Activated CD8-positive, alpha-beta memory T cell treated with anti-CD3 and anti-CD28 coated beads for 1 hour (primary cell): ENCODE measurements at places on chromosomes 7 and 10.

DNA sequence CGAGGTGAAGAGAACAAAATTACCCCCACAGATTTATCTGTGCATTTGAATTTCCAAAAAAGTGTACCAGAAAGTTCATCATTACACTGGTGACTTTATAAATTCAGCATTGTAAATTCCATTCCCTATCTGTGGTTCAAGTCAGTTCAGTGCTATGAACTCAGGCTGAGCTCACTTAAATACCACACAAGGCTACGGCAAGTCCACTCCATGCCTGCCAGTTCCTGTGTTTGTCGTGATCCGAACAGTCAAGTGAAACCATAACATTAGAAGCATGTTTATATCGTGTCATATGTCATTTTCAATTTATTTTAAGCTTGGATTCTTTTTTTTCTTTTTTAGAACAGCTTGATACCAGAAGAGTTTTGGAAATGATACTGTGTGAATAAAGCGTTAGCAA, 14.8 kb downstream of the MBL2 start:
- no peak for DNase-seq

GRCh38 chr10:110419265-110419664, 78.4 kb upstream of the DUSP5 start:
- DNase-seq: no peak

DNA sequence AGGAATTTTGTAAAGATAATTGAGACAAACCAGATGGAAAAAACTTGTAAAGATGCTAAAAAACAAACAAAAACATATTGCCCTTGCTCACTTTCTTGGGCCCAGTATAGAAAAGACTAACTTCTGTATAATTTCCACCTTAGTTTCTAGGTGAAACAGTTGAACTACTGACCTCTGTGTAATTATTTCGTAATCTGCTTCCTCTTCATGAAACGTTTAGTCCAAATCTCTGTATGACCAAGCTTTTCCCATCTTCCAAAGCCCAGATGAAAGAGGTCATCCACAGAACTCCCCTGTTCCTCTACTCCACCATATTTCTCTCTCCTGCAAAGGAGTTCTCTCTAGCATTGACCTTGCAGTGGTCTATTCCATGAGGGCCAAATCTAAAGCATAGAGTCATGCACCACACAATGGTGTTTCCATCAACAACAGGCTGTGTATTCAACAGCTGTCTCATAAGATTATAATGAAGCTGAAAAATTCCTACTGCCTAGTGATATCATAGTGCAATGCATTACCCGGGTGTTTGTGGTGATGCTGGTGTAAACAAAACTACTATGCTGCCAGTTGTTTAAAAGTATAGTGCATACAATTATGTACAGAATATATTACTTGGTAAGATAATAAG, 647.6 kb downstream of the TNS3 start:
- DNase-seq: no peak

- DNase-seq: no peak
These were observed 123.8 kb upstream of the STARD3NL start for GRCh38 chr7:38054199-38054598.

DNA sequence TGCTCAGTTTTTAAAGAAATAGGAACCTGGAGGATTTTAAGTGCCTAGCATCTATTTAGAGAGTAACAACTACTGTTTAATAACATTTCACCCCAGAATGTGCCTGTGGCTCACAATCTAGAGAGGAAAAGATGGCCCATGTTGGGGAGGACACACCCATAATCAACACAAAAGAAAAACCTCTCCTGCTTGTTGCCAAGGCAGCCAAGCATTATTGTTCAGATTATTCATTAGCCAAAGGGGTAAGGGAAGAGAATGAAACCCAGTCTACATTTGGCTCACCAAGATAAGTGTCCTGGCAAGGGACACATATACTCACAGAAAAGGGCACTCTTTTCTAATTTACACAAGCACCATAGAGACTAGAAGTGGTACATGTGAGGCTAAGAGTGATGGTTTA, 17.7 kb upstream of the IFIT1B start:
- DNase-seq: no peak

- DNase-seq: no peak
These were observed 30.3 kb upstream of the TCF7L2 start for GRCh38 chr10:112919721-112920120.

DNA sequence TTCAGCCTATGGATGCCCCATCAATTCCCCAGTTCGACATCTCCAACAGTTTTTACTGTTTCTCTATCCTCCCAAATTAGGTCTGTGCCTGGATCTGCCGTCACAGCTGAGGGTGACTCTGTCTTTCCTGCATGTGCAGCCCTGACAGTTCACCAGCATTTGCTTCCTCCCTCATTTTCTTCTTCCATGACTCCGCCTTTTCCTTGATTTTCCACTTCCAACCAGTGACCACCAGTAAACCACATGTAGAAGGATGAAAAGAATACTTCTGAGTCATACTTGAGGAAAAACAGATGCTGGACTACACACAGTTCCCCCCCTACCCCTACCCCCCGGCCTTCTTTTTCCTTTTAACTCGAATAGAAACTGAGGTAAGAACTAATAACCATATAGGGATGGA, 311.8 kb upstream of the POM121L12 start:
- no peak for DNase-seq

- no peak for DNase-seq
These were observed 94.7 kb upstream of the PRSS58 start for GRCh38 chr7:142352543-142352942.

GRCh38 chr7:158053183-158053915, 534.3 kb downstream of the PTPRN2 start:
- DNase-seq: no peak

DNA sequence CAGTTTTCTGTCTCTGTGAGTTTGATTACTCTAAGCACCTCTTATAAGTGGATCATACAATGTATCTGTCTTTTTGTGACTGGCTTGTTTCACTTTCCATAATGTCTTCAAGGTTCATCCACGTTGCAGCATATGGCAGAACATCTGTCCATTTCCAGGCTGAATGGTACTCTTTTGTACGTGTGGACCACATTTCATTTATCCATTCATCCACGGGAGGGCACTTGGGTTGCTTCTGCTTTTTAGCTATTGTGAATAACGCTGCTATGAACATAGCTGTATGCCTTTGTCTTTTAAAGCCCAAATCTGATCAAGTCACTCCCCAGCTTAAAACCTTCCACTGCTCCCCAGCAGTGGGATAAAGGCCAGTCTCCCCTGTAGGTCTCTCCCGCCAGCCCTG, 31.5 kb downstream of the EGFR start:
- no peak for DNase-seq

GRCh38 chr10:15167411-15168290, 842 bp downstream of the NMT2 start:
- no peak for DNase-seq

GRCh38 chr7:135905858-135906257, 71.3 kb downstream of the MTPN start:
- DNase-seq: no peak

DNA sequence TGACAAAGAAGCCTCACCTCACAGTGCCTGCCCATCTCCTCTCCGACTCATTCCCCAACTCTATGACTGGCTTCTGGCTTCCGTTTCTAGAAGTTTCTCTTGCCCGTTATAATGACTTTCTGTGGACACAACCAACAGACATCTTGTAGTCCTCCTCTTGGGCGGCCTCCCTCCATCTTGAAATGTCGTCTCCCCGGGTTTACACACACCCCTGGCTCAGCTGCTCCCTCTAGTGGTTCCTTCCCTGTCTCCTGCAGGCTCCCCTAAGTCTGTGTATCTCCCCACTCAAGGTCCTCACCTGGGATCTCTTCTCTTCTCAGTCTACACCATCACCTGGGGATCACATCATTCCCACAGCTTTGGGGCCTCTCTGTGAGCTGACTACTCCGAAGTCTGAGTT, 123.4 kb upstream of the NEBL start:
- no peak for DNase-seq

DNA sequence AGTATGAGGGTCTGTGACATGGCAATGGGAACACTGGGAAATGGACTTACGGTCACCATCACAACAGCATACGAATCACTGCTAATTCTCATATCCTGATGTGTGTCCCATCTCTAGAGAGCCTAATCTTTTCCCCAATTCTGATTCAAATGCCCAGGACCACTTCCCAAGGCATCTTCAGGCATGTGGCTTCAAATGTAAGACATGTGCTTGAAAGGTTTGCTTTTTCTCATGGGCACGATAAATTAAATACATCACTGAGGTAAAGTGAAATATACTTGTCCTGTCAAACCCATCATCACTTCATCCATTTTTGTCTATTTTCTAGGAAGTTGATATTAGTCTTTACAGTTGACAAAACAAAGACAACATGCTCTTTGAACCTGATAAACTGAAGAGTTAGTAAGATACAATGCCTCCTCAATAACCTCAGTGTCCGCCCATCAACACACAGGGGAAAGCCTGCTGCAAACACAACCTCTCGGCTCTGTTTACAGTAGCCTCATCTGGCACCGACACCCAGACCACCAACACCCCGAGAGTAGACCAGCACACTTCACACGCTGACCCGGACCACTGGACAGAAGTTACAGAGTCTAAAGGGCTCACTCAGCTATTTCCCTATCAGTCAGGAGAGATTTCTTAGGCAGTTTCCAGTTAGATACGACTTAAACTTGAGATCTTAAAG, 24.8 kb downstream of the GRB10 start:
- DNase-seq: no peak

DNA sequence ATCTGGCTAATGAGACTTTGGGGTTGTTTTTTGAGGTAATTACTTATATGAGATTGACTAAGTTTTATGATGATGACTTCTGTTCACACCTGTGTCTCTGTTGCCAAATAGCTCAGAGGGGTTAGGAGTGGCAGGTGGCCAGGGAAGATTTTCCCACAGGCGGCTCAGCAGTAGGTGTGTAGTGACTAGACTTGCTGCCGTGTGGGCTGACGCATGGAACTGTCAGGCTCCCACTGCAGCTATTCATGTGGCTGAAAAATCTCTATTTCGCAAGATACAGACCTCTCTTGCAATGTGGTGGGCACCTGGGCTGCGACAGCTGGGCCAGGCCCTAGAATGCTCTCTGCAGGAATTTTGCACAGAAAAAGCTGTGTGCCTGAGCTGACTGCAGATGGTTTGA, 1.4 kb downstream of the CPA4 start:
- DNase-seq: no peak

DNA sequence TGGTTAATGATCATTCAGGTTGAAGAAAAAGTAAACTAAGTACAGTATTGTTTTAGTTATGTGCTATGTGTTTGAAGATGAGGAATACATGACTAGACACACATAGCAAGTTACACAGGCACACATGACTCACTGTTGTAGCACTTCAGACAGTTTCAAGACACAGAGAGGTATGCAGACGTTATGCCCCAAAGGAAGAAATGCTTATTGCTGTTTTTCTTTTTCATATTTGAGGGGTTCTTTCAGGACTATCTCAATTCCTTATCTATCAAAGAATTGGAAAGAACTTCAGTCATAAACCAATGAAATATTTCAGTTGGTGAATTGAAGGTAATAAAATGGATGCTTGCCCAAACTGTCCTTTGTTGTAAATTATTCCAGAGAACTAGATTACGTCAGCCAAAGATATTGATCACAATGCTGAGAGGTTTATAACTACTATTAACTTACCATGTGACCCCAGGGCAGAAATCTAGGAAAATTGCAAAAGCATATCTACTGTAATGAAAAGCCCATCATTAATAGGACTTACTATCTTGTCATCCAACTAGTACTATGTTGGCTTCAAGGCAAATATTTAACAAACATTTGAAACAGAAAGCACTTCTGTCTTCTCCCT, 61.2 kb upstream of the CAPZA2 start:
- DNase-seq: no peak

GRCh38 chr10:43453266-43453831, 16.4 kb downstream of the ZNF487 start:
- DNase-seq: no peak

DNA sequence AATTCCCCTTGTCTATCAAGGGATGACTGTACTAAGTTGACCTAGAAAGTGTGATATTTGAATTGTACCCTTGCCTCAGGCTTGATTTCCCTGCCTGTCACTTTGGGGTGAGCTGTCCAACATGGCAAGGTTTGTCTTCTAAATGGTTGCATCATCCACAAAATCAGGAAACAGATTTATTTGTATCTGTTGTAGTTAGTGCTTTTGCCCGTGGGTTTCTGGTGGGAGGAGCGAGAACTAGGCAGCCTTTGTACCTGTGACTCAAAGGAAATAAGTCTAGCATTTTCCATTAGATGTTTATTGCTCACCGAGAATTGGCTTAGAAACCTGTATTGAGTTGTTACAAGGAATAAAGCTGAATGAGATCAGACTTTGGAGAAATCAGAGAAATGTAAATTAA, 650.8 kb downstream of the LRMDA start:
- no peak for DNase-seq

- DNase-seq: no peak
These were observed 253.1 kb upstream of the NEBL start for GRCh38 chr10:21150166-21150565.

- no peak for DNase-seq
These were observed 2.3 kb downstream of the AGMO start for GRCh38 chr7:15559416-15559928.

- no peak for DNase-seq
These were observed 8.5 kb downstream of the AHR start for GRCh38 chr7:17307000-17307399.

DNA sequence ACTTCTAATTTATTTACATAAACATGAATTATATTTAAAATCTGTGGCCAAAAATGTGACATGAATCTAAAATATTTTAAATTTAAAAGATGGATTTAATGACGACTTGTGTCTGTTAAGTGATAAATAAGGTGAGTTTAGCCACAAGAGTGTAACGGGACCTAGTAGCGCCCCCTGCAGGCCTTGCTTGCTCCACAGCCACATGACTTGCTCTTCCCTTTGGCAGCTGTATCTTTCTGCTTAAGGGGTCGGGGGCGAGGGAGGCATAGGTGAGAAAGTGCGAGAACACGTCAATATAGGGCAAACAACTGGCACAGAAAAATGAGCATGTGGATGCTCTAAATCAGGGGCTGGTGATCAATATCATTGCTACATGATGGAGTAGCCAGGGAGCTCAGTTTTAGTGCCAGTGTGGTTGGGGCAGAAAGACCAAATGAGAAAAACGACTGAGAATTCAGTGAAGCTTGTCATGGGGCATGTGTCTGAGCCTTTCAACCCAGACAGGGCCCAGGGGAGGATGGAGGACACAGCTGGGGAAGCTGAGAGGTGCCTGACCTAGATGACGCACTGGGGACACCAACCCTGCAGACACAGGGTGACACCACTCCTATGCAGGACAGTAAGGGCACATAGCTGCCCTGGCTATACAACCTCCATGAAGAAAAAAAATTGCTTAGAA, 49.8 kb downstream of the PAXIP1 start:
- DNase-seq: peak; percentile 33

GRCh38 chr10:128714644-128715415, 588.6 kb upstream of the MKI67 start:
- no peak for DNase-seq

- no peak for DNase-seq
These were observed 157.6 kb downstream of the FAM107B start for GRCh38 chr10:14616955-14617730.

GRCh38 chr10:77029777-77030717, 607.6 kb downstream of the KCNMA1 start:
- DNase-seq: no peak

DNA sequence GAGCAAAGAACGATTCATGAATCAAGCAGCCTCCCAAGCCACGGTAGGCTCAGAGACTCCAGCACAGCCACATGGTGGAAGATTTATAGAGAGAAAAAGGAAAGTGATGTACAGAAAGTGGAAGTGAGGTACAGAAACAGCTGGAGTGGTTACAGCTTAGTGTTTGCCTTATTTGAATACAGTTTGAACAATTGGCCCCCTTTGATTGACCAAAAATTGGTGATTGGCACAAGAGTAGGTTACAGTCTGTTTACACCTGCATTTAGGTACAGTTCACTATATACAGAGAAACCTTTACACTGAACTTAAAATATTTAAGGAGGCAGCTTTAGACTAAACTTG, 136.4 kb upstream of the ASAH2 start:
- DNase-seq: no peak

GRCh38 chr10:92755725-92756124, 66.0 kb downstream of the HHEX start:
- DNase-seq: no peak
